ENCODE measurements at places on chromosomes 7 and 10.

DNA sequence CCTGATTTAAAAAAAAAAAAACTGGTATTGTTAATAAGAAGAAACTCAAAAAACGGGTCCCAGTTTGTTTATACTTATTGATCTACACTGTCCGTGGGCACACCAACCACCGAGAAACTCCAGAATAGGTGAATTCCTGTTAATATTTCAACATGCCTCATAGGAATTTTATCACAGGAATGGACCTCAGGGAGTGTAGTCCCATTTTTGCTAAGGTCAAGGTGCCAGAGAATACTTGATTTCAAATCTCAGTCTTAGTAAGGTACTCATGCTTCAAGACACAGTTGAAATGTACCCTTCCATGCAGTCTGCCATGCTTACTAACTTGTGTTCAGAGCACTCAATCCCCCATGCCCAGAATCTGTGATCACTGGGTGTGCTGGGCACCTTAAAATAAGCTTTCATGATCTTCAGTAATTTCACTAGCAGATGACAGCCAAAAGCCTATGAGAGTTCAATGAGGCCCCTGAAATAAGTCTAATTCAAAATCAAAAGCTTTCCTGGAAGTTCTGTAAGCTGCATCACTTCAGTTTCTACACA is 385.7 kb downstream of the TNS3 start:
- DNase-seq, result no peak

GRCh38 chr7:99244939-99245338 is 27.7 kb upstream of the MYH16 start:
- no peak for DNase-seq

- no peak for DNase-seq
These were observed 91.7 kb upstream of the MEOX2 start for GRCh38 chr7:15778191-15778590.

DNA sequence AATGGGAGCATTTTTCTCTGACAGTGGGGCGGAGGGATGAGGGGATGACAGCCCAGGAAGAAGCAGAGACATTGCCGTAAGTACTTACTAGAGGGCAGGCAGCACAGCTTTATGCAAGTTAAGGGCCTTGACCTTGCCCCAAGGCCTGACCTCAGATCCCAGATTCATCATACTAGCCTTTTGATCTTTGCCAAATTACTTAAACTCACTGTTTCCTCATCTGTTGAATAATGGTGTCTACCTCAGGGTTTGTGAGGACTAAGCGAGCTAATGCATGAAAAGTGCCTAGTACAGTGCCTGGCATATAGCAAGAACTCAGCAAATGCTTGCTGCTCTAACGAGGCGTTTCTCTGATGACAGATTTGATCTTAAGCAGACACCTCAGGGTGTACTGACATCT is 3.5 kb upstream of the SEMA4G start:
- no peak for DNase-seq

DNA sequence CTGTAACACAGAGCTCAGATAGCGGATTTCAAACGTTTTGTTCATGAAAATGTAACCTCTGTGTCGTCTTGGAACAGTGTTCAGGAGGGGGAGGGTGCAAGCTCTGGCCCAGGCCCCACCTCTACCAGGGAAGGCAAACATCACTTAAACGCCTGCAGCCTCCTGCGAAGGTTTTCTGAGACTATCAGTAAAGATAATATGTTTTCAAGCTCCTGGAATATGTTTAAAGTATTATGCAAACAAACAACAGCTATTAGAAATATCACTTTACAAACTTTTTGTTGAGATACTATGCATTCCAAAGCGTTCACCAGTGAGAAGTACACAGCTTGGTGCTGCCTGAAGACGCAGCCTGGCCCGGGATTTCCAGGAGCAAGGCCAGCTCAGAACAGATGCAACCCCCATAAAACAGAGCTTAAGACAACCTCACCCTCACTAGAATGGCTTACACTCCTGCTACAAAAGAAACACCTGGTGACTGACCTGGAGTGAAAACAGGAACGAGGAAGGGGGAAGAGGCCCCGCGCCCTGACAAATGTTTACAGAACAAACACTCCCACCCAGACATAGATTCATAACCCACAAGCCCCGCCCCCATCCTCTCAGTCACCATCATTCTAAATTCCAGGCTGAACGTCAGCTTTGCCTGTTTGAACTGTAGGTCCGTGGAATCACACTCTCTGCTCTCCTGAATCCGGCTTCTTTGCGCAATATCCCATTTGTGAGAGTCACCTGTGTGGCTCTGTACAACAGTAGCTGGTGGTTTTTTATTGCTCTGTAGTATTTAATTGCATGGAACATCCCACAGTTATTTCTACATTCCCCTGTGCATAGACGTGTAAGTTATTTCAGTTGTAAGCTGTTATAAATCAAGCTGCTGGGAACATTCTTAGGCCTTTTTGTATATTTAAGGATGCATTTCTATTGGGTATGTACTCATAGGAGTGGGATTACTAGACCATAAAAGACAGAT is 155.0 kb downstream of the PTPRN2 start:
- DNase-seq, result no peak

DNA sequence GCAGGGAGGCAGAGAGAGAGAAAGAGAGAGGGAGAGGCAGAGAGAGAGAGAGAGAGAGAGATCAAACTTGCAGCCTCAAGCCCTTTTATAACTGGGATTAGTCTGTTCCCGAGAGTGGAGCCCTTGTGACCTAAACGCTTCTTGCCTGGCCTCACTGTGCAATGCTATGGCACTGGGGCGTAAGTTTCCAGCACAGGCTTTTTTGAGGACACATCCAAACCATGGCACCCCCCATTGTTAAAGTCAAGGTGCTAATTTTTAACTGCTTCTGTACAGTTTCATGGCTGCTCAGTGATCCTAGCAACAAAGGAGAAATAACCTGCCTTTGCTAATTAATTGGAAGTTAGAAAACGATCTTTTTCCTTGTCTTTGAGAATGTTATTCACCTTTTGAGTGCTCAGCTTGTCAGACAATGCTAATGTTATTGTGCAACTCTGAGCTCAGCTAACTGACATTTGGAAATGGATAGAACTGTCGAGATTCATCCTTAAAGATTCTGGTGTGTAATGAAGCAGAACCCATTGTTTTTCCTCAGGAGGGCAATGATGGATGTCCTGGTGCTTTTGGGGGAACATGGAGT is 268.4 kb downstream of the GLRX3 start:
- DNase-seq, result no peak

DNA sequence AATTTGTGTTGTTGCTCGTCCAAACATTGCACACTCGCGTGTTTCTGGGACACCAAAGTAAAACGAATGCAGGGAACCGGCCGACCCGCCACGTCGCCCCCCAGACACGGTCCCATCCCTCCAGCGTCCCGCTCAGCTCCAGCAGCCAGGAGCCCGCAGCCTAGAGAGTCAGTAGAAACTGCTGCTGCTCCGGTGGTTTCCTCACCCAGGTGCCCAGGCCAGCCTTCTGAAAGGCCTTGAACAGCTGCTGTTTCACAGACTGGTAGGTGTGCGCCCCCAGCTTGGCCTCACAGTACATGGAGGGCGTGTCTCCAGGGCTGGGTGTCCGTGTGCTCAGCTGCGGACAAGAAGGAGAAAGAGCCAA is 126.8 kb downstream of the WDR37 start:
- no peak for DNase-seq

- DNase-seq, result no peak
These were observed 303.8 kb downstream of the PRKG1 start for GRCh38 chr10:51377932-51378599.

DNA sequence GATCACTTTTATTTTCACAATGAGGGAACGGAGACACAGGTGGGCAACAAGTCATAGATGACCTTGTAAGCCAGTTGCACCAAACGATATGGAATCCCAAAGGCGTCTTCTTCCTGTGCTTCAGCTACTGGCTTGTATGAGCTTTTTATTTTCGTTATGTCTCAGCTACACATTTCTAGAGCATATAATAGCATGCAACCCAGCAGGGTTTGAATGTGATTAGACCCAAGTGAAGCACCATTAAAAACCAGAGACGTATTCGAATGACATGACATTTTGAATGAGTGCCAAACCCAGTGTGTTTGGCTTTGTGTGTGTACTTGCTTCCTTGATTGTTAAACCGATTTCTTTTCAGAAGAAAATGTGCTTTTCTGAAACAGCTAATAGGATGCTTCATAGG is 963.2 kb upstream of the CELF2 start:
- no peak for DNase-seq

DNA sequence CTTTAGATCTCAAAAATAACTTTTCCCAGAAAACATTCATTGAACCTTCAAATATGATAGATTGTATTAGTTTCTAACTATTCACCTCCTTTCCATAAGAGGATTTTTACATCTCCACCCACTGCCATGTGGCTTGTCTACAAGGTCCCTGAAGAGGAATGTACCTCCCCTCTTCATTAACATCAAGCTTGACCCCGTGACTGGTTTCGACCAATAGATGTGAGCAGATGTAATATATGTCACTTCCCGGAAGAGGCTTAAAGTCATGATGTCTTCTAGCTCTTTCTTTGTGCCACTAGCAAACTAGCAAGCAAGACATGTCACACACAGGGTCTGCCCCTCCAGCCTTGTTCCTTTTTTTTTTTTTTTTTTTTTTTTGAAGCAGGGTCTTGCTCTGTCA is 6.9 kb downstream of the BAZ1B start:
- no peak for DNase-seq
